ENCODE measurements at places on chromosomes 6 and 20.

DNA sequence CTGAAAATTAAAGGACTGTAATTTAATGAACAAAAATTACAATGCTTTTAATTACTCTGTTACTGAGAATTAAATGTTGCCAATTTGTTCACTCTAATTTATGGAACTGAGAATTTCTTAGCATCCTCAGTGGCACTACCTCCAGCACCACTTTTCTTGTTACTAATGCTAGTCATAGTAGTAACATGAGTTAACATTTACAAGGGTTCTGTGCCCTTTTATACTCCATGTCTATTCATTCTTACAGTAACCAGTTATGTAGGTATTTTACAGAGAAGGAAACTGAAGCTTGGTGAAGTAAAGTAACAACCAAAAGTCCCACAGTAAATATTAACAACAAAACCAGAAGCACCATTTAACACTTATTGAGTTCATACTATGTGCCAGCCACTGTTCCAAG is 34.3 kb downstream of the RARS2 start:
- DNase-seq, result no peak

- DNase-seq, result no peak
Observed at GRCh38 chr6:29926413-29927274, 15.7 kb upstream of the HLA-A start.

DNA sequence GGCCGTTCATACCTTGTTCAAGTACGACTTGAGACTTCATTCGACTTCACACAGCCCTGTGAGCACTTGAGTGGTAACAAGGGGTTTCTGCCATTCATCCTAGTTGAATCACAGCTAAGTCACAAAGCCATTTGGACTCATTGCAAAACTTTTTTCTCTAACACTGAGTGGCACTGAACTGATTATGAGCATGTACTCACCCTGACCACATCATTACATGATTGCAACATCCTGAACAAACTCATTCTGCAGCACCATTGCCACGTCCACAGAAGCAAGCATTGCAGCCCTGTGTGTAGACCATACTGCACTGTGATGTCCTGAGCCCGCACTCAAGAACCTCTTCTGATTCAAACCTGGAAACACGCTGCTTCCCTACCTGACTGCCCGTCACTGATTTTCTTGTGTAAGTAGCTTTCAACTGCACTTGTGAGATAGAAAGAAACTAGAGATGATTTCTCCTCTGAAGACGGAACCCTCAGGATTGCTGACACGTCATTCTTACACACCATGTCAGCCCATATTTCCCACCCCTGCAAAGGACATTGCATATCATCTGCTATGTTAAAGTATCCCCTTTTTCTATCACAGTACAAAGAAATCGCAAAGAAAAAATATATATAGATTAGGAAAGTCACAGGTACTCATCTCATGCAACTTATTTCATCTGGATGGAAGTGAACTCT is 81.6 kb downstream of the C6orf118 start:
- no peak for DNase-seq

- DNase-seq, result no peak
Observed at GRCh38 chr6:2622671-2623070, 128.1 kb downstream of the MYLK4 start.

DNA sequence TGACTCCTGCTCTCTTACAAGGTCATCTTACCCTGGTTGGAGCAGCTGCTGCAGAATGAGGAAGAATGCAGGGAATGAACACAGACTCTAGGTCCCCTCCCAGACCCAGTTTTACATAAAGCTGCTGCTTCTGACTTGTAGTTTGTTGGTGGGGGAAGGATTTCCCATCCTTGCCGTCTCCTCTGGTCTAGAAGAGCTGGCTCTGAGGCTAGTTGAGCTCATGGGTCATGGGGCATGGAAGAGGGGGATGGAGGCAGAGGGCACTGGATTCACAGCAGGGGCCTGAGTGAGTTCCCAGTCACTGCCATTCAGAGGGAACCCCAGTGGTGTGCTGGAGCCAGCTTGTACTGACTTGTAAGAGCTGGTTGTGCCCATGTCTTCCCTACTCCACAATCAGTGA is 9.2 kb upstream of the GUCA1A start:
- DNase-seq, result no peak

DNA sequence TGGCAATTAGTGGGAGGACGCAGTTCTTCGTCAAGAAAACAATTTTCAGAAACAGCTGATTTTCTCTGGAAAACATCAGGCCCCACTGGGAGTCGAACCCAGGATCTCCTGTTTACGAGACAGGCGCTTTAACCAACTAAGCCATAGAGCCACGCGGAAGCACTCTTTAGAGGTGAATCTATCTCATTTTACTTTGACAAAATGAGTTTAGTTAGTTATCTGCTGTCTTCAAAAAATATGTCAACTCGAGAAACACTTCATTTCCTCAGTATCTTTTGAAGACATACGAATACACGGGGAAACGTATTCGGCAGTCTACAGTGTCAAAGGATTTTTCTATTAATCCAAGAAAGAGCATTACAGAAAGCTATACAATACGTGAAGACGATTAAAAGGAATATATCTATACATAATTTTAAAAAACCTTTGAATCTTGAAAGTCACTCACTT is 26.7 kb downstream of the GPX6 start:
- DNase-seq, result no peak

DNA sequence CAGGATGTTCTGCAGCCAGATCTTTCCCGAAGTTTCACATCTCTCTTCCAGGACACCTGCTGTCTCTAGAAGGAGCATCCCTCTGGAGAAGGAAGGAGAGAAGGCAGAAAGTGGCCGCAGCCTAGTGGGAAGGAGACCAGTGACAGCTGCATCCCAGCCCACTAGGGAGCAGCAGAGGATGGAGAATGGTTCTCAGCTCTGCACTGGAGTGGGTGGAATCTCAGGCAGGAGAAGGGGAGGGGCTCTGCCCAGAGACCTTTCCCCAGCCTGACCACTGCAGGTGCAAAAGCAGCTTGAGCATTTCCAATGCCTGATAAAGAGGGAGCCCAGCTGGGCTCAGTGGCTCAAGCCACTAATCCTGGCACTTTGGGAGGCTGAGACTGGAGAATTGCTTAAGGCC is 32.3 kb downstream of the NCR2 start:
- DNase-seq, result peak; percentile 20

DNA sequence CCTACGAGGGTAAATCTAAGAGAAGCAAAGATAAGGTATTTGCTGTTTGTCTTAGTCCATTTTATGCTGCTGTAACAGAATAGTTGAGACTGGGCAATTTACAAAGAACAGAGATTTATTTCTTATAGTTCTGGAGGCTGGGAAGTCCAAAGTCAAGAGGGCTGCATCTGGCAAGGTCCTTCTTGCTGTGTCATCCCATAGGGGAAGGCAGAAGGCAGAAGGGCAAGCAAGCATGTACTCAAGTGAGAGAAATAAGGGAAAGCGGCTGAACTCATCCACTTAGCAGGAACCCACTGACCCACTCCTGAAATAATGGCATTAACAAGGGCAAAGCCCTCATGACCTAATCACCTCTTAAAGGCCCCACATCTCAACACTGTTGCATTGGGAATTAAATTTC is 102.7 kb downstream of the AGPAT4 start:
- no peak for DNase-seq

- DNase-seq, result no peak
Observed at GRCh38 chr6:38687043-38687353, 15.9 kb downstream of the GLO1 start.

- DNase-seq, result no peak
Observed at GRCh38 chr6:124866040-124866439, 96.2 kb upstream of the RNF217 start.

DNA sequence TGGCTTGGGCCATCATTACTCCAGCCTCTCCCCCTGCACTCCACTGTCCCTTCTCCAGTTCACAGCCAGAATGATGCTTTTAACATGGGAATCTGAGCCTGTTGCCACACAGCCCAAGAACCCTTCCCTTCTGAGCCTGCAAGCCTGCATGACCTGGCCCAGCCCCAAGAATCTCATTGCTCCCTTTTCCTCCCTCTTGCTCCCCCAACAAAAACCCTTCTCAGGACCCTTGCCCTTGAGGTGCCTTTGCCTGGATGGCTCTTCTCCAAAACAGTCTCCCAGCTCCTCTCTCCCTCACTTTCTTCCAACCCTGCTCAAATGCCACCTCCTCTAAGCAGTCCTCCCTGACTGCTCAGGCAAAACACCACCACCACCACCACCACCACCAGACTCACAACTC is 157.2 kb downstream of the ANKRD60 start:
- no peak for DNase-seq

DNA sequence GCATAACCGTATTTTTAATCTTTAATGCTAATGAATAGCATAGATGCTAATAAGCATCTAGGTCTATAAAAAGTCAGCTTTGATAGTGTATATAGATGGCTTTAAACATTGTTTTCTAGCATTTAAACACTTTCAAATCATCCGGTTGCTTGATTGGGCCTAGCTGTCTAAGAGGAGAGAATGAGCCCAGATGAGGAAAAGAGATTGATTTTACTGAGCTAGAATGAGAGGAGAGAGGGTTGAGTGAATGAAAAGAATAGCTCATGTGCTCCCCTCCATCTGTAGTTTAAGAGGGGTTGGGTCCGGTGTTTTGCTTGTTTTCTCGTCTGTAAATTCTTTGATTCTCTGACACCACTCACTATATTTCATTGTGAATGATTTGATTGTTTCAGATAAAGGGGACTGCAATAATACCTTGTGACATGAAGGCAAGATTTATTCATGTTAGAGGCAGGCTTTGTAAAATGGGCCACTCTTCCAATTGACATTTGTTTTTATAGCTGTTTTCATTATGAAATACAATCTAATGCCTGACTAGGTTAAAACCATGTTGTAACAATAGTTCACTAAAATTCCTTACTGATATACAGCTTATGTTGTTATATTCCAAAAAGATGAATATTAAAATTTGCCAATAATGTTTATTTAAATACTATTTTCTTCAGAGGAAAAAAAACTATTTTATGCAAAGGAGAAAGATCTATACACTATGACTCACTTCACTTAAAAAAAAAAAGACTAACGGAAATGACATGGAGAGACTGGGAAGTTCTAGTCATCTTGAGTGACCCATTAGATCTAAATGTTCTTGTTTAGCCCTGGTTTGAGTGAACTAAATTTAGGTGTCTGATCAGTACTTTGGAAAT is 3.2 kb downstream of the PTPN1 start:
- DNase-seq, result no peak

GRCh38 chr20:55172310-55173002 is 697.1 kb downstream of the DOK5 start:
- no peak for DNase-seq

- DNase-seq, result peak; percentile 44
Observed at GRCh38 chr6:123564361-123564760, 72.4 kb downstream of the TRDN start.

DNA sequence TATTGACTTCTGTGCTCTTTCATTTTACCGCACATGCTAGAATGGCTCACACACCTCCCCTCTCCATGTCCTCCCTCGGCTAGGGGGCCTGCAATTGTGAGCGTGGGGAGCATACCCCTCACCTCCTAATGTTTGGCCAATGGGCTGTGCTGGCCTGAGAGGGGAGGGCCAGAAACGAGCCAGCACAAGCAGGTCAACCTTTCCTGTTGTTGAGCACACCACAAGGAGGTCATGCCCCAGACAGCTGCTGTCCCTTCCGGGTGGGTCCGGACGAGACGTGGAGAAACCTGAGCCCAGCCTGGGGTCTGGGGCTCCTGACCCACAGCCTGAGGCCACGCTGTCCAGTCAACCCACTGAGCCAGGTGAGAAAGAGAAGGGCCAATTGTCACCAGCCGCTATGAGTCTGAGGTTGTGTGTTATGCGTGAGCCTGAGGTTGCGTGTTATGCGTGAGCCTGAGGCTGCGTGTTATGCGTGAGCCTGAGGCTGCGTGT is 77.4 kb downstream of the TTLL2 start:
- no peak for DNase-seq

GRCh38 chr6:140988780-140989179 is 1143.9 kb upstream of the GJE1 start:
- DNase-seq, result no peak

DNA sequence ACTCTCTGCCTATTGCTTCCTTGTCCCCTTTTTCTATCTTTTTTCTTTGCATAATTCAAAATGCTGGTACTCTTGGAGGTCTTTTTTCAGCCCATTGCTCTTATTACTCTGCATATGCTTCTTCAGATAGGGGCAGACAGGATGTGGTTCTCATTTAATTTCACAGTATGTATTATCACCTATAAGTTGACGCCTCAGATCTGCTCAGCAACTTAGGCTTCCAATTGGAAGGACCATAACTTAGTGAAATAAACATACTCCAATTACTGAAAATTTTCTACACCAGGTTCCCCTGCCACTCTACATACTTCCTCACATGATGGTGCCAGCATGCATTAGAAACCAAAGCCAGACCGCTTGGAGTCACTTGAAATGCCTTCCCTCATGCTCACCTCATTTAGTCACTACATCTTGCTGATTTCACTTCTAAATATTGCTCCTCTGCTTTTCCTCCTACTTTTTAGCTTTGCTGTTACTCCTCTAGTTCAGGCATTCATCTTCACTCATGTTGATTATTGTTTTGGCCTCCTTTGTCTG is 34.5 kb upstream of the AHI1 start:
- DNase-seq, result no peak

- no peak for DNase-seq
Observed at GRCh38 chr6:92706976-92707375, 712.4 kb downstream of the EPHA7 start.

GRCh38 chr6:11367638-11368199 is 135.3 kb upstream of the NEDD9 start:
- no peak for DNase-seq

GRCh38 chr6:140817176-140817575 is 1315.5 kb upstream of the GJE1 start:
- no peak for DNase-seq

Measured in NCI-H1417 treated with DMSO at 0.1 percent for 48 hours (cell line).